IMR-90 (cell line): ENCODE measurements at places on chromosomes 2 and 18. TPM values are rescaled to one million over a fixed set of nuclear protein-coding genes. Genes with fewer than 3 reads are reported as not detected.

FTCDNL1 gene
- total RNA-seq, result 0.18 and 0.28 TPM in 2 replicates

DSC2 gene
- not detected in 2 replicates for total RNA-seq

NPHP1 gene
- 1.8 and 2.8 TPM in 2 replicates for total RNA-seq

POTEJ gene
- total RNA-seq, result not detected in 2 replicates

SLC30A3 gene
- under 0.01 TPM in 1 of 2 replicates, not detected in the other for total RNA-seq

KATNAL2 gene
- 0.90 and 1.4 TPM in 2 replicates for total RNA-seq

AGXT gene
- not detected in 2 replicates for total RNA-seq

SLC14A1 gene
- total RNA-seq, result 21.7 and 31.9 TPM in 2 replicates

SULT1C4 gene
- 0.36 and 0.56 TPM in 2 replicates for total RNA-seq

ZNF804A gene
- 2.2 and 3.3 TPM in 2 replicates for total RNA-seq
